ENCODE measurements at places on chromosomes 12 and 14.

GRCh38 chr12:62933220-62933601, 1.7 kb downstream of the PPM1H start:
- no peak for DNase-seq

- DNase-seq, result no peak
Observed at GRCh38 chr14:40691066-40691465, 915.6 kb upstream of the LRFN5 start.

DNA sequence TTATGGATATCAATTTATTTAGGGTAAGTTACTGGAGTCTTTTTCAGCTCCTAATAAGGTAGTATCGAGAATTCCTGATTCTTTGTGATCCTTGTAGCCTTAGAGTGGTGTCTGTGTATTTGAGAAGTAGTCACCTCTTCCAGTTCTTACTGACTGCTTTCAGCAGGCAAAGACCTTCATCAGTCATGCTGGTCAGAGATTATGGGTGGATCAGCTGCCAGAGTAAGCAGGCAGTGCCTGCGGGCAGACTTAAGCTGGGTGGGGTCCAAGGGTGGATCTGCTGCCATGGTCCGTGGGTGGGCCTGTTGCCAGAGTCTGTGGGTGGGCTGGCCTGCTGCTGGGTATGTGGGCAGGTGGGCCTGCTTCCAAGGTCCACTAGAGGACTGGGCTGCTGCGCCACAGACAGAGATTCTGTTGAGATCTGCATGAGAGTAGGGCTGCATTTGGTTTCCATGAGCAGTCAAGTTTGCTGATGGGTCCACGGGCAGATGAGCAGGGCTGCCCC, 188.7 kb downstream of the ANO2 start:
- no peak for DNase-seq

DNA sequence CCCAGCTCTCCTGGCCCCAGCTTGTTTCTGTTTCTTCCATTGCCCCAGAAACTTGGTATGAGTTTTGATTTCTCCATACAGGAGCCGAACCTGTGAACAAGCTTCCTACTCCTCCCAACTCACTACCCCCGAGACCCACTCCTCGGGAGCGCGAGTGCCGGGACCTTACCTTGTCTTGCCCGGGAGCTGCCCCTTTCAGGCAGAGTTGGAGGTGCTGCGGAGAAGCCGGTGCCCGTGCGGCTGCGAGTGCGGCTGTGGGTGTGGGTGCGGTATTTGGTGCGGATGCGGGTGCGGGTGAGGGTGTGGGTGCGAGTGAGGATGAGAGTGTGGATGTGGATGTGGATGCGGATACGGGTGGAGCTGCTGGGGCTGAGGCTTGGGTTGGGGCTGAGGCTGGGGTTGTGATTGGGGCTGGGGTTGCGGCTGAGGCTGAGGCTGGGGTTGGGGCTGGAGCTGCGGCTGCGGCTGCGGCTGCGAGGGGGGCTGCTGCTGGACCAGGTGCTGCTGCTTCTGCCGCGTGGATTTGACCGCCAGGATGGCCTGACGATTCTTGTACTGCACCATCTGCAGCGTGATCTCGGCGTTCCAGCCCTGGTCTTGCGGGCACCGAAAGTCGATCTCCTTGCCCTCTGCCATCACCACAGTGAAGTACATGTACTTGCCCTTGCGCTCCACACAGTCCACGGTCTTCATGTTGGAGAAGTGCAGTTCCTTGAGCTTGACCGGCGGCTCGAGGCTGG, 1.1 kb downstream of the PHLDA1 start:
- no peak for DNase-seq

DNA sequence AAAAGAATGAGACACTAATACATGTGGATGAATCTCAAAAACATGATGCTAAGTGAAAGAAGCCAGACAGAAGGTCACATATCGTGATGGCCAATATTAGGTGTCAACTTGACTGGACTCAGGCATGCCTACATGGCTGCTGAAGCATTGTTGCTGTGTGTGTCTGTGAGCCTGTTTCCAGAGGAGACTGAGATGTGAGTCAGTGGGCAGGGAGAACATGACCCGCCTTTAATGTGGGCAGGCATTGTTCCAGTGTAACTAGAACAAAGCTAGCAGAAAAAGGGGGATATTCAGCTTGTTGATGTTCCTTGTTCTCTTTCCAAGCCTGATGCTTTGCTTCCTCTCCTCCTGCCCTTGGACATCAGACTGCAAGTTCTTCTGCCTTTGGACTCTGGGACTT, 47.6 kb downstream of the DCAF5 start:
- no peak for DNase-seq

DNA sequence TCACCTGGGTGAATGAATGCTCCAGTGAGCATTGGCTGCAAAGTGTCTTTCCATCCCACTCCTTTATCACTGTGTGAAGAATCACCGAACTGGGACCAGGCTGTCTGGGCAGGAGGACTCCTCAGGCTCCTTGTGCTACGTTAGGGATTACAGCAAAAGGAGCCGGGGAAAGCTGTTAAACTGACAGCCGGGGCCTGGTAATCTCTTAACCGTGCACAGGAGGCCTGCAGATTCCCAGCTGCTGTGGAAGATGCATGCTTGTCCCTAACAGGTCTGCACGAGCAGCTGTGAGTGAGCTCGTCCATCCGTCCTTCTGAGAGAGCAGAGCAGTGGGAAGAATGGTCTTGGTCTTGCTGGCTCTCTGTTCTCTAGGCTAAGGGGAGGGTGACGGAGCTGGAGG, 231.5 kb downstream of the AACS start:
- no peak for DNase-seq

DNA sequence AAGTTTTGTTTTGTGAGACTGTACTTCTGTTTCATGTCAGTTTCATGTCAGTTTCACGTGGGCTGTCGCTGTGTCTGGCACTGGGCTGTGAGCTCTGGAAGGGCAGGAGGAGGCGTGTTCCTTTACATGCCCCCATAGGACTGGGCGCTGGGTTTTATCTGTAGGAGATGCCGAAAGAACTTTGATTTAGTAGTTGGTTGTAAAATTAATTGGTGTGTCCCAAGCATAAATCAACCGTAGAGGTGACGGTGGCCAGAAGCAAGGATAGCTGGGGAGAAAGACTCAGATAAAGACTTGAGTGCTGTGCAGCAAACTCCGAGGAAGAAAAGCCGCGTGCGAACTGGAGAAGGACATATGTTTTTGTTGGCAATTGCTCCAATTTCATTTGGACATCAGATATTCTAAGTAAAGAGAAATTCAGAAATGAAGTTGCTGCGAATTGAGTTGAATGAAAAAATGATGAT, 182.5 kb downstream of the VRK1 start:
- no peak for DNase-seq

- no peak for DNase-seq
Observed at GRCh38 chr12:8644345-8645248, 18.0 kb downstream of the MFAP5 start.

- DNase-seq, result no peak
Observed at GRCh38 chr12:50951112-50951511, 1.2 kb upstream of the HIGD1C start.

DNA sequence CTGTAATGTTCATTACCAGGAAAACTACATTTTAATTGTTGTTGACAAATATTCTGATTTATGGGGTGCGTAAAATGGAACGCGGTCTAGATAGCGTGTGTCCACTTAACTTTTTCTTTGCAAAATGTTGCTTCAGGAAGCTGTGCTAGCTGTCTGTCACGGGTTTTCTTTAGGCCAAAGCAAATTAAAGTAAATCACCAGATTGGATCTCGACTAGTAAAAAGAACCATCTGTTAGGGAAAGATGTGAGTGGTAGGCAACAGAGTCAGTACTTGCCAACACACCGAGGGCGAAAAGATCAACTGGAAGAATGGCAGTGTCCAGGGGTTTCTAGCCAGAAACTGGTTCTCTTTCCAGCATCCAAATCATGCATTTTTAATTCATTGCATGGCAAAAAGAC, 404.9 kb upstream of the TMPO start:
- no peak for DNase-seq

- DNase-seq, result no peak
Observed at GRCh38 chr12:9404031-9404430, 195.8 kb upstream of the PZP start.

- DNase-seq, result no peak
Observed at GRCh38 chr12:128140551-128140950, 126.4 kb upstream of the TMEM132C start.

DNA sequence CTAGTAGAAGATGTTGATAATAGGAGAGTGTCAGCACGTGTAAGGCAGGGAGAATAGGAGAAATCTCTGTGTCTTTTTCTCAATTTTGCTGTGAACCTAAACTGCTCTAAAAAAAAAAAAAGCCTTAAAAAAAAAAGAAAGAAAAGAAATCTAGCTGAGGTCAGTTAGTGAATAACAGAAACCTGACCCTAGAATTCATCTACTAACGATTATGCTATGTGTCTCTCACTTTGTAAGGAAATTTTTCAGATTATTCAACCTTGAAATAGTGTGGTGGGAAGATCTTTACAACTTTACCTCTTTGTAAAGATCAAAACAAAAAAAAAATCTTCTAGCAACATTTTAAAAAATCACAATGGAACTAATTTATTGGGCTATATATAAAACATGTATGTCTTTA, 995.7 kb downstream of the GALC start:
- no peak for DNase-seq

All from HS-27A (cell line).